Panc1 (cell line): ENCODE measurements at places on chromosomes 5 and 9. TPM values are rescaled to one million over a fixed set of nuclear protein-coding genes. Genes with fewer than 3 reads are reported as not detected.

DNA sequence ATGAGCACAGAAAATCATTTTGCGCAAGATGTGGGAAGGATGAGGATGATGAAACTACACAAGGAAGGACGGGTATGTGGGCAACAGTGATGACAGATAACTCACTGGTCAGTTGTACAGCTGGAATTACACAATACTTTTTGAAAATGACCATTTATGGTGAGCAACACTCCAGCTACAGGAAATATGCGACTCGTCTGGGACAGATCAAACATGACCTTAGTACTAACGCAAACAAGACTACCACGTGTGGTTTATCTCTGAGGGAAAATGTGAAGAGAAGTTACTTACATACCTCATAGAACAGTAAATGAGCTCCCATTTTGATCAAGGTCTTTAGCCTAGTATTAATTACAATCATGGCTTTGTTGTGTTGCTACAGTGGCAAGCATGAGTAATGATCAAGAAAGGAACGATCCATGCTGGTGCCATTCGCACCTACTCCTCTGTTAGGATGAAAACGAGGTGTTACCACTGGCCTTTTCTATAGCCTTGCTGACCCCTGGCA is 456.9 kb downstream of the BNC2 start:
- no peaks in the 10 kb centered on the region for H3K36me3 ChIP-seq
- H3K4me3 ChIP-seq: no peak overlapping the region
- no peak for DNase-seq
- H3K27ac ChIP-seq: no peak overlapping the region
- H3K4me1 ChIP-seq: no peaks in the 10 kb centered on the region

PPP3R2 gene
- not detected for total RNA-seq

- no peaks in the 10 kb centered on the region for H3K27me3 ChIP-seq
- no peak overlapping the region for H3K4me3 ChIP-seq
- no peaks in the 10 kb centered on the region for H3K4me1 ChIP-seq
Observed at GRCh38 chr5:156378159-156378558, 51.2 kb downstream of the SGCD start.

DNA sequence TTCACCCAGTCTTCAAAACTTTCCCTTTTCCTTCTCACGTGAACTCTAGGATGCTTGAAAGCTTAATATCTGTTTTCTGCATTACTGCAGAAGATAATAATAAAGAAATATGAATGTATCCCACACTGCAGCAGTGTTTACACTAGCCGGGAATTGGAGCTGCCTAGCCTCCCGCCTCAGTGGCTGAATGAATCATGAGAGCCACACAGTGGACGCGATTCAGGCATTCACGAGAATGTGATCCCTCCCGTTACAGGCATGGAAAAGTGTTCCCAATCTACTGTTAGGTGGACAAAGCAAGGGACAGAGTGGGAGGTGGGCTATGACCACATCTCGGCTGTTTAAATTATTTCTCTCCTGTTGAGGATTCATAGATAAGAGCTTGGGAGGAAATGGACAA is 69.4 kb upstream of the CTSL start:
- H3K27ac ChIP-seq: no peak overlapping the region
- DNase-seq: no peak
- H3K36me3 ChIP-seq: no peaks in the 10 kb centered on the region
- no peaks in the 10 kb centered on the region for H3K4me1 ChIP-seq

TMEM232 gene
- 0.21 TPM for total RNA-seq

DNA sequence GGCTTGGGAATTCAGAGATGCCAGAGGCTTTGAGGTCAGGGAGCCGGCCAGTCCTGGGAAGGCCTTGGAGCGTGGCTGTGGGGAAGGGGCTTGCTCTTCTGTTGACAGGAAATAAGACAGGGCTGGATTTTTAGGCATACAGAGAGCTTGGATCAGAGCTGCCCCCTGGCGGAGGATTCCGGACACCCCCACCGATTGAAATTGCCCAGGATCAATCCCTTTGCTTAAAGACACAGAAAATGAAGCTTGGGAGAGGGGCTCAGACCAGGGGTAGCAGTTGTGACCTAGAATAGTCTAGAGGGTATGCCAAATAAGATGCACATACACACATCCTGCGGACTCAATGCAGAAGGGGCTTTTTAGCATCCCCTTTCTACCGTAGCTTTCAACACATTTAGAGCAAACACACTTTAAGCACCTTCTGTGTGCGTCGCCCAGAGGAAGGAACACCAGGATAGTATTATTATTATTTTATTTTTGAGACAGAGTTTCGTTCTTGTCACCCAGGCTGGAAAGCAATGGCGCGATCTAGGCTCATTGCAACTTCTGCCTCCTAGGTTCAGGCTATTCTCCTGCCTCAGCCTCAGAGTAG is 1.7 kb upstream of the NTMT1 start:
- no peak overlapping the region for H3K27ac ChIP-seq
- H3K4me1 ChIP-seq: peaks cover 20% of the 10 kb centered on the region
- H3K4me3 ChIP-seq: no peak overlapping the region
- no peaks in the 10 kb centered on the region for H3K27me3 ChIP-seq
